ENCODE measurements at places on chromosomes 3 and 15.
A peak's percentile ranks its signal among the peaks of the same experiment; 100 is the strongest.

GRCh38 chr3:132953683-132954082 lies 84.5 kb upstream of the TMEM108 start:
- no peak for DNase-seq

GRCh38 chr15:75203017-75203907 lies 1.6 kb downstream of the C15orf39 start:
- no peak for DNase-seq

DNA sequence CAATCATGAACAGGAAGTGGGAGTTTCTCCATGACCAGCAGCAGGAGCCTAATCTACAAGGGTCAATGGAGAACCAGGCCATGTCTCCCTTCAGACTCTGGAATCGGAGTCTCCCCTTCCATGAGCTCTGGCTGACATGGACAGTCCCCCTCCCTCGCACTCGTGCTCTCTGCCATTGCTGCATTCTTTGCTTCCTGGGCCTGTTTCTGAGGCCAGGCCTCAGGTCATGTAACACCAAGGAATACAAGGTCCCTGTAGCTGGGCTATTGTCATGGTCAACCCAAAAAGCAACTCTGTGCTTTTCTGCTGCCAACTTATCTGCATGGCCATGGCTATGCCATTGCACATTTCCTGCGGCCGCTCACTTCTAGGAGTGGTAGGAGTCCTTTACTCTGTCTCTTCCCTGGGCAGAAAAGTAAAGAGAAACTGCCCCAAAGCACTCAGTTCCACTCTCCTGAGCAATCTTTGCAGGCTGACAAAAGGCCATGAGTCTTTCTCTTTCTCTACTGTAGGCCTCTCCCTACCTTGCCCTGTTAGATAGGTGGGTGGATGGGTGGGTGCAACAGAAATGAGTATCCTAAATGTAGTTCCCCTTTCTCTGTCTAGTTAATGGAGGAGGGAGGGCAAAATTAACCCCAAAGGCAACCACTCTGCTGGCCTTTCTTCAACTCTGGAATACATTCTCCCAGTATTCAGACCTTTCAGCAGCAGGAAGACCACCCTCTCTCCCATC lies 40.8 kb upstream of the PROK2 start:
- no peak for DNase-seq

- DNase-seq = no peak
Measured at GRCh38 chr3:9241956-9242355, 7.5 kb downstream of the SRGAP3 start.

DNA sequence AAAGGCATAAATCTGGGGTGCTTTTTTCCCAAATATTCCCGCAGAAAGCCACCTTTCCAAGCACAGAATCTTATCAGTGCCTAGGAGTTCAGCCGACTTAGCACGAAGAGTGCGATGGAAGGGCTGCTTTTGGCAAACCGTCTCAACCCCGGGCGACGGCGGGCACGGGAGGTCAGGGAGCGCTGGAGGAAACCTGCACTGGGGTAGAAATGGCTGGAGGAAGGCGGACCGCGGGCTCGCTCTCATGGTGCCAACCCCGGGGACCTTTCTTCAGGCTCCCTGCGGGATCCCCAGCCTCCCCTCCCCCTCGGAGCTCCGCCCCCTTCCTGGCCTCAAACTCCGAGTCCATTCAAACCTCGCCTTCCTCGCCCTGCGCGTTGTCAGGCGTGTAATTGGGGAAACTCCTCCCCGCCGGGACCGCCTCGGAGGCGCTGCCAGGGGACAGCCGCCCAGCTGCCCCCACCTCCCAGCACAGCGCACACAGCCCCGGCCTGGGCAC lies at the start of gene GABRG3:
Gene GABRG3 (plus strand): TSS at position 470 of the 499 bp plus-strand sequence.
- no peak for DNase-seq

GRCh38 chr3:141429371-141430035 lies 57.3 kb upstream of the RASA2 start:
- DNase-seq = no peak

DNA sequence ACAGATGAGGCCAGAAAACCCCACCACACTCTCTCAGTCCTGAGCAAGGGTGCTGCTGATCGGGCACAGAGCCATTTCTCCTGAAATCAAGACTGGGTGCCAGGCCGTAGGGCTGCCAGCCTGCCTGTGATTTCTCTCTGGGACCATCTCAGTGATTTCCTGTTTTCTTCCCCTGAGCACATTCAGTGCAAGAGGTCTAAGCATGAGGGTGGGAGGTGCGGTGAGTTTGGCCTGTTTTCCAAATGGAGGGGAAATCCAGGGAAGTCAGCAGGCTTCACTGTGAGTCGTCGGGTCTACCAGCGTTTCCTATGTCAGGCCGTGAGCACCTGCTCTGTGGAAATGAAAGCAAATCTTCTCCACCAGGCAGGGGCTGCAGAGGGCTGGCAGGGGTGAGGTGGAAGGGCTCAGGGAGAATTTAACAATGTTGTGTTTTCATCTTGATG lies 82.3 kb downstream of the ST6GAL1 start:
- no peak for DNase-seq

DNA sequence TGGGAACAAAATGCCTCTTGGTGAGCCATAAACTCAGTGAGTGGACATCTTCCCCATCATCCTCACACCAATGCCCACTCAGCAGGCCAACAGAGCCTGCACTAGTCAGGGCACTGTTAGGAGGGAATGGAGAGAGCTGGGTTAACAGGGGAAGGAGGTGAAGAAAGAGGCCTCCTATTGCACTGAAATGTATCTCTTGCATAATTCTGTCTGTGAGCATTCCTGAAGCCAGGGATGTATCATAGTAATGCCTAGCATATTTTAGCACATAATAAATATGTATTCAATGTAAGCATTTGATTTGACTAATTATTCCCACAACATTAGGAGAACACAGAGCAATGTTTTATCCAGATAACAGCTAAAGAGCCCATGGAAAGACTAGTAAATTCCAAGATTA lies 81.2 kb downstream of the ANO10 start:
- DNase-seq = no peak

DNA sequence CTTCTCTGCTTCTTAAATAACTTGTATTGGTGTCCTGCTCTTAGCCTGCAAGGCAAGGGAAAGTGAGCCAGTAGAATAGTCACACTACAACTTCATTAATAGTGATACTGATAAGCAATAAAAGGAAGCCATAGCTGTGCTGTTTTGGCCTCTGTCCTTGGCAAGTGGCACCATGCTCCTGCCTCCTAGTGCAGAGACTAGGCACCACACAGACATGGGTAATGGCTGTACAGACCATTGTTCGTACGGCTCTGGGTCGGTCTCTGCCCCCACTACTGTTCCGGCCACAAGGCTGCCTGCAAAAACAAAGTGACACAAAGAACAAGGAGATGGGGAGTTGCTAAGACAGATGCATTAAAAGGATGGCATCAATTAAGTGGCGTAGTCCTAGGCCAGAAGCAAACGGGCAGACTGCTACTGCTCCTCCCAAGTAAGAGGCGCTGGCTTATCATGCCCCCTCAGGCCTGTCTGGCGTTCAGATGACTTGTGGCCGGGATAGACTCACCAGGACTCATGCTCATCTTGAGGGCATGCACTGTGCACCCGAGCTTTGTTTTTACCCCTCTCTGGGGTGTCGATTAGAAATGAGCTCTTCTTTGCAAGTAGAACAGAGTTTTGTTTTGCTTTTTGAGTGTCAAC lies 75.6 kb downstream of the TRAK1 start:
- no peak for DNase-seq

GRCh38 chr15:36666228-36666905 lies 86.9 kb downstream of the CDIN1 start:
- no peak for DNase-seq

DNA sequence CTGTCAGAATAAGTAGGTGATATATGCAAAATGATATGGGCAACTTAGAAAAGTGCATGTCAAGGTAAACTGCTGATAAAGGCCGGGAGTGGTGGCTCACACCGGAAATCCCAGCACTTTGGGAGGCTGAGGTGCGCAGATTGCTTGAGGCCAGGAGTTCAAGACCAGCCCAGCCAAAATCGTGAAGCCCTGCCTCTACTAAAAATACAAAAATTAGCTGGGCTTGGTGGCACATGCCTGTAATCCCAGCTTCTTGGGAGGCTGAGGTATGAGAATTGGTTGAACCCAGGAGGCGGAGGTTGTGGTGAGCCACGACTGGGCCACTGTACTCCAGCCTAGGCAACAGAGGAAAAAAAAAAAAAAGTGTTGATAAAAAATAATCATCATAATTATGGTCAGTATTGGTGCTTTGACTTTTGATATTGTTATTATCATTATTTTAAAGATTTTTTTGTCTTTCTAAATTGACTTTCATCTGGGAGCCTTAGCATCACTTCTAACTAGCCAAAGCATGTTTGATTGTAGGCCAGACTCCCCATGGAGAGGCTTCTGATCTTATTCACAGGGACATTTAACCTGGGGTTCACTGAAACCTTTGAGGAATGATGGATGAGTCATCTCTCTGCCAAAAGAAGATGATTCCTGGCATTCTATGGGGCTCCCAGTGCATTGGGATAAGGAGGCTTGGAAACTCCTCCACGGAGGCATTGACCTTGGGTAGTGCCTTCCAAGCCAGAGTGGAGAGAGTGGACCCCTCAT lies 5.6 kb downstream of the ZBTB38 start:
- no peak for DNase-seq

- no peak for DNase-seq
Measured at GRCh38 chr3:45240292-45240691, 14.2 kb upstream of the TMEM158 start.

DNA sequence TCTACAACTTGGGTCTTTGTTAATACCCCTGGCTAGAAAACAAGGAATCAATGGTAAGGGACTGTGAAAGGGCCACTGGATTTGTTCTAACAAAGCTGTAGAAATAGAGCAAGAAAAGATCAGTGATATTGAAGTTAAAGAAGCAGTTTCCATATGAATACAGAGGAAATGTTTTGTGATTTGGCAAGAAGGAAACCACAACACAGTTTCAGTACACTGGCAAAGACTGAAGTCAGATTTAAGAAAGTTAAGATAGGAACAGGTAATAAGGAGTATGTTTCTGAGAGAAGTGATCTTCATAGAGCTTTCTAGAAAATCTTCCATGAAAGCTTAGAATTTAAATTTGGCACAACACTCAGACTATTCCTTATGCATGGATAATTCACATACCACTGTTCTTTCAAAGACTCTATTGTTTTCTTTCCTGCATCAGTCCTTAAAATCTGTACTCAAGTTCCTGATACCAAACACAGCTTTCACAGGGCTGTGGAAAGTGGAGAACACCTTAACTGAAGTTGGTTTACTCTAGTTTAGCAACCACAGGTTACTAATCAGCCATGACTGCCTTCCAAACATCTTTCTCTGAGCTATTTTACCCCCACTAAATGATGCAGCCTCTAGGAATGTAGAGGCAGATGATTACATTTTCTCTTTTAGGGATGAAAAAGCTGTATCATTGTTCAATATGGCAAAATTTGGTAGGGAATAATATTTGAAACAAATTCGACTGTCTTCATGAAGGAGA lies 32.4 kb upstream of the ALCAM start:
- DNase-seq = no peak

- DNase-seq = peak; percentile 21
Measured at GRCh38 chr3:126522363-126522788, 1.6 kb upstream of the CHST13 start.

DNA sequence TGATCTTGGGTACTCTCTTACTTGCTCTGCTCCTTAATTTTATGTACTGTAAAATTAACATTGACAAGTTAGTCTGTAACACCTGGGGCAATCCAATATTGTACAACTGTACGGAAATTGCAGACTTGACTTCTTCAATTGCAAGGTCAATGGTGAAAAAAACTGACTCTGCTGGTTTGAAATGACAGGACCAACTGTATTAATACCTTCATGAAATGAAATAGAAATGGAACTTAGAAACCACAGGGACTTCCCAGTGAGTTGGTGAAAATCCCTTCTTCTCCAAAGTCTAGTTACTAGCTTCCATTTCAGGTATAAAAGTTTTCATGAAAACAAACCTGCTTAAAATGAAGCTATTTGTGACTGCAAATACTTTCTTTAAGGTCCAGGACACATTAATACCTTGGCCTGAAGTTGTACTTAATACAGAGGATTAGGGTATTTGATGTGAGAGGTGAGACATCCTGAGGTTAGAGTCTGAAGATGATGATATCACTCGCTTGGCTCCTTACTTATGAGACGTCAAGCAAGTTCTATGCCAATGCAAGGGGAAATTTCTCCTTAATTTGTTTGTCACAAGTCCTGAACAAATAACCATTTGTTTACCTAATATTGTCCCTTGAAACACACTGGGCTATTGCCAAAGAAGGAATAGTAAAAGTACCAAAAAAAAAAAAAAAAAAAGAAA lies 226.2 kb upstream of the TP63 start:
- no peak for DNase-seq

DNA sequence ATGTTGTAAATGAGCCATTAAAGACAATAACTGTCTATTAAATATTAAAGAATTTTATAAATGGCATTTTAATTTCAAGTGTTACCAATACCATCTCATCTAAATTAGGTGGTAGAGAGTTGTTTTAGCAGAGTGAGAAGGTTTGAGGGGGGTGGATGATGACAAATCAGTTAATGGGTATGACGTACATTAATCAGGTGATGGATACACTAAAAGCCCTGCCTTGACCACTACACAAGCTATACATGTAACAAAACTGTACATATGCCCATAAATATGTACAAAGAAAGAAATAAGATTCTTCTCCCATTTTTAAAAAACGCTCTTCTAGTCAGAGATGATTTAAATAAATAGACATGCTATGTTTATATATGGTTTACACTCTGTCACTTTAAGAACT lies 40.0 kb downstream of the TAFA4 start:
- DNase-seq = no peak

DNA sequence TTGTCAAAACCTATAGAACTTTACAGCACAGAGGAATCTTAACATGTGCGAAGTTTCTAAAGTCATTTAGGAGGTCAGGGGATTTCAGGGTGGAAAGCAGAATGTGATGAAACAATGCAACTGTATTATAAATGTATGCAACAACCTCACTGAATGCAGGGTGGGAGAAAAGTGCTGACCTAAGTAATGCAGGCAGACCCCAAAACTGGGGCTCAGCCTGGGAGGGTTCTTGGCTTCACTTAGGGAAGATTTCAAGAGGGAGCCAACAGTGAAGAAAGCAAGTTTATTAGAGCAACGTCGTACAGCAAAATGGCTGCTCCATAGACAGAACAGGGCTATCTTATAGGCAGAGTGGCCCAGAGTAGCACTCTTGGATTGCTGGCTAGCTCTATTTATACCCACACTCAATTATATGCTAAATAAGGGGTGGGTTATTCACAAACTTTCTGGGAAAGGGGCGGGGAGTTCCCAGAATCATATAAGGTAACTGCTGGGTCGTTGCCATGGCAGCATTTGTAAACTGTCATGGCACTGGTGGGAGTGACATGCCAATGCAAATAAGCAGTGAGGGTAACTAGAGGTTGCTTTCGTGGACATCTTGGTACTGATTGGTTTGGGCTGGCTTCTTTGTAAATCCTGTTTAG lies 14.2 kb upstream of the CAND2 start:
- no peak for DNase-seq

- DNase-seq = no peak
Measured at GRCh38 chr15:51706291-51706690, 25.0 kb downstream of the SCG3 start.

Measured in activated CD4-positive, alpha-beta T cell treated with anti-CD3 and anti-CD28 coated beads for 24 hours (primary cell).